ENCODE measurements at places on chromosomes 5 and 9.

- no peak for DNase-seq
Observed at GRCh38 chr9:14453286-14453685, 139.3 kb upstream of the NFIB start.

DNA sequence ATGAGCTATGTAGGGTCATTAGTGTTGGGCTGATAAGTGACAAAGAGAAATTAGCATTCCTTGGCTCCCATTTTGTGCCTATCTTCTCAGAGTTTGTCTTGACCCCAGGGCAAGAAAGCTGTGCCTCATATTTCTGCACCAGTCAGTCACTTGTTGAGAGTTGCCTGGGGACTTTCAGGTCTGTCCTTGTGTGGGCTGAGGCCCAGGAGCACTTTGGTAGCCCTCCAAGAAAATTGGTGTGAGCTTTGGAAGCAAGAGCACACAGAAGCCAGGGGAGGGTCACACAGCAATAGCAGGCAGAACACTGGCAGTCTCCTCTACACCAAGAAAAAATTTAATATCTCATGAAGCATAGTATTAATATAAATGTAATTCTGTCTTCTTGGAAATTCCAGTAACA lies 239.9 kb downstream of the NPR3 start:
- no peak for DNase-seq

GRCh38 chr5:78242001-78242400 lies 52.5 kb downstream of the AP3B1 start:
- DNase-seq = no peak

- DNase-seq = no peak
Observed at GRCh38 chr9:36948051-36948450, 86.0 kb downstream of the PAX5 start.

GRCh38 chr5:65086234-65086890 lies 317.6 kb downstream of the CWC27 start:
- DNase-seq = no peak

DNA sequence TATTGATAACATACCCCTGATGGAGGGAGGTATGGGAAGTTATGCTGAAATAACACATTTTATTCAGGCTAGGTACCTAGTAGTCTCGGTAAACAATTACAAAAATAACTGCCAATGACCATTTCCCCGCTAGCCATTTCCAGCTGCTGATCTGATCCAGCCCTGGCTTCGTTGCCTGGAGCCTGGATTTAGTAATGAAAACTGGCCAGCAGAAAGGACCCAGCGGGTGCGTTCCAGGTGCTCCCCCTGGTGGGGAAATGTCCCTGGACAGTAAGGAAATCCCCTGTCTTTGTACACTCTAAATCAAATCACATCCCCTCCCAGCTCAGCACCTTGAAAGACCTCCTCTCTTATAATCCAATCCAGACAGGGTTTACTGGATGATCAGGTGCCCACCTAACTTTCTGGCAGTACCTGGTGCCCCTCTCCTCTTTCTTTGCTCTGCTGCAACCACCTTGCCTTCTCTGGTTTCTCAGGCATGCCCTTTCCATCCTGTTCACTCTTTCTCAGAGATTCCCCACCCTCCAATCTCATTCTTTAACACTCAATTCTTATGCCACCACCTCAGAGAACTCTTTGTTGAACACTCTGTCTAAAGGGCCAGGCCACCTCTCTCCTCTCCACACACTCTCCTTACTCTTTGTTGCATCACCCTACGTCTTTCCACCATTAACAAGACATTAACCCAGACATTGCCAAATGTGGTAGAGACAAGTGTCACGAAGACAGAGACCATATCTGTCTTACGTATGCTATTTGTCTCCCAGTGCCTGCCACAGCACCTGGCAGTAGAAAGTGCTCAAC lies 50.1 kb upstream of the SMAD5 start:
- peak; percentile 66 for DNase-seq

GRCh38 chr9:90810691-90811090 lies 9.1 kb downstream of the SYK start:
- no peak for DNase-seq

DNA sequence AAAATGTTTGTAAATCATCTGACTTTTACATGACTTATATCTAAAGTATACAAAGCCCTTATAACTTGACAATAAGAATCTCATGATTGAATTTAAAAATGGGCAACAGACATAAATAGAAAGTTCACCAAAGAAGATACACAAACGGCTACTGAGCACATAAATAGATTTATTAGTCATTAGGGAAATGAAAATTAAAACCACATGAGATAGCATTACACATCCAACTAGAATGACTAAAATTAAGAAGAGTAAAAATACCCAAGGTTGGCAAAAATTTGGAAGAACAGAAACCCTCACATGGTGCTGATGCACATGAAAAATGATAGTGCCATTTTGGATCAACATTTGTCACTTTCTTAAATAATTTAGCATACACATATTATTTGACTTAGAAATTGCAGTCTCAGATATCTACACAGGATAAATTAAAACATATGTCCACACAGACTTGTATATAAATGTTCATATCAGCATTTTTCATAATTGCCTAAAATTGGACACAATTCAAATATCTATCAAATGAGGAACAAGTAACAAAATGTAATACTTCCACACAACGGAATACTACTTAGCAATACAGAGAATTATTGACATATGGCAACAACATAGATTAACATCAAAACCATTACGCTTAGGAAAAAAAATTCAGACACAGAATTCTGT lies 359.1 kb upstream of the DAB2 start:
- DNase-seq = peak; percentile 74

GRCh38 chr5:36982146-36982545 lies 105.6 kb downstream of the NIPBL start:
- DNase-seq = no peak

- DNase-seq = peak; percentile 73
Observed at GRCh38 chr9:127519301-127520166, 68.2 kb downstream of the LRSAM1 start.

GRCh38 chr9:82467436-82467835 lies 478.9 kb downstream of the SPATA31D1 start:
- DNase-seq = no peak

- peak; percentile 76 for DNase-seq
Observed at GRCh38 chr5:172111852-172112225, 76.2 kb downstream of the STK10 start.

GRCh38 chr9:33177086-33177485 lies 9.9 kb upstream of the B4GALT1 start:
- no peak for DNase-seq

DNA sequence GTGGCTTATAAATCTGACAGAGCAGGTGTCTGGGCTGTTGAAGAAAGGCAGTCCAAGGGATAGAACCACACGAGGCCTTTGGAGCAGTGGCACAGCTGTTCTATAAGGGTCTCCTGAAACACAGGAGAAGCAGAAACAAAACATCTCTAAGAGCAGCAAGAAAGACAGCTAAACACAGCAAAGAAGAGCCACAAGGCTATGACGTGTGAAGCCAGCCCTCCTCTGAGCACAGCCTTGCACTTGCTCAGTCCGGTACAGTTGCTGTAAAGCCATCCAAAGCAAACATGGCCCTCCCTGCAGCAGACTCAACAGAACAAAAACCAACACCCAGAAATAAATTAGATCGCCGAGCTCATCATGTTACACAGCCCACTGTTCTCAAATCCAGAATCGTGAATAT lies 2.6 kb upstream of the GZMK start:
- no peak for DNase-seq

GRCh38 chr9:93662952-93663572 lies 86.7 kb downstream of the PHF2 start:
- no peak for DNase-seq
